Stimulated activated CD4-positive, alpha-beta T cell treated with anti-CD3 and anti-CD28 coated beads, TNF-alpha, amount 100 ng/mL, for 48 hours (primary cell): ENCODE measurements at places on chromosomes 3 and 15.

GRCh38 chr3:13378155-13378554 lies 42.0 kb downstream of the NUP210 start:
- no peak for DNase-seq

GRCh38 chr3:84487296-84487695 lies 471.5 kb upstream of the CADM2 start:
- no peak for DNase-seq

- no peak for DNase-seq
Measured at GRCh38 chr3:55313666-55314065, 173.4 kb downstream of the WNT5A start.

DNA sequence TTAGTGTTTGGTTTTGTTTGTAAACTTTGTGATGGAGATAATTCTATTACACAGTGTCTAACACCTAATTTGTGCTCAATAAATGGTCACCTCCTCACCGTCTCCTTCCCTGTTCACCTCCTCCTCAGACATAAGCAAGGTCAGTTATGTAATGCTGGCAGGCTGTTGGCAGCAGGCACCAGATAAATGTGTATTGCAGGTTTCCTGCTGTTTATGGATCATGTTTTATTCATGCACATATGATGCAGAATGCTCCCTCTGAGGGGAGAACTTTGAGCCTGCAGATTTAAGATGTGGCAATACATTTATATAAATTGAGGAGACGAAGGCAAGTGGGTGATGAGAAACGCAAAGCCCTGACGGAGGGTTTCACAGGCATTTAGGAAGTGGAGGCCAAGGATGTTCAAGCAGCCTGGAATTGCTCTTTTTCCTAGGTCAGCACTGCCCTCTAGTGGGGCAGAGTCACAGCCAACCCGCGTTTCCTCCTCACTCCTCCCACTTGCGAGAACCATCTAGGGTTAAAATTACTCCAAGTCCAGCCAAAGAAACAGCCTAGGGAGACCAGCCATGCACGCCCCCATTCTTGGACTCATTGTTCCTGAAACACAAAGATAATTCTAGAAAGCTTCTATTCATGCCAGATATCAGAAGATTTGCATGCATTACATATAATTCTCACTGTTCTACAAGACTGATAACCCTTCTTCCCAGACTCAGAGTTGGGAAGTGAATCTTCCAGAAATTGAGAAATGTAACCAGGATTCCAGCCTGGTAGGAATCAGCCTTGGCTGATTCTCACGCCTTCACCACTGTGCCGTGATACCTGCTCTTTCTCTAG lies 228.7 kb downstream of the SLCO3A1 start:
- peak; percentile 53 for DNase-seq

DNA sequence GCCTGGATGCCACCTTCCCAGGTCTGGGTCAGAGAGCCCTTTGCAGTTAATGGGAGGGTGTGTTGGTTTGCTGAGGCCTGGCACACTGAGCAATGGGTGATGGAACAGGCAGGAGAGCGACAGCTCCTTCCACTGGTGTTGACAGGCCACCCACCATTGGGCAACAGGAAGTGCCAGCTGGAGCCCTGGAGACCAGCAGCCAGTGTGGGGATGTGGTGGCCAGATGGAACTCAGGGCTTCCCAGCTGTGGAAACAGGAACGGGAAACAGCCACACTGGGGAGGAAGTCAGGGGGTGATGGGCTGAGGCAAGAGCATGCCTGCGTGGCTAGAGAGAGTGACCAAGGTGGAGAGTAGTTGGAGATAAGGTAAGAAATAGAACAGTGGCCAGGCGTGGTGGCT lies 9.3 kb downstream of the PSTPIP1 start:
- DNase-seq: no peak

DNA sequence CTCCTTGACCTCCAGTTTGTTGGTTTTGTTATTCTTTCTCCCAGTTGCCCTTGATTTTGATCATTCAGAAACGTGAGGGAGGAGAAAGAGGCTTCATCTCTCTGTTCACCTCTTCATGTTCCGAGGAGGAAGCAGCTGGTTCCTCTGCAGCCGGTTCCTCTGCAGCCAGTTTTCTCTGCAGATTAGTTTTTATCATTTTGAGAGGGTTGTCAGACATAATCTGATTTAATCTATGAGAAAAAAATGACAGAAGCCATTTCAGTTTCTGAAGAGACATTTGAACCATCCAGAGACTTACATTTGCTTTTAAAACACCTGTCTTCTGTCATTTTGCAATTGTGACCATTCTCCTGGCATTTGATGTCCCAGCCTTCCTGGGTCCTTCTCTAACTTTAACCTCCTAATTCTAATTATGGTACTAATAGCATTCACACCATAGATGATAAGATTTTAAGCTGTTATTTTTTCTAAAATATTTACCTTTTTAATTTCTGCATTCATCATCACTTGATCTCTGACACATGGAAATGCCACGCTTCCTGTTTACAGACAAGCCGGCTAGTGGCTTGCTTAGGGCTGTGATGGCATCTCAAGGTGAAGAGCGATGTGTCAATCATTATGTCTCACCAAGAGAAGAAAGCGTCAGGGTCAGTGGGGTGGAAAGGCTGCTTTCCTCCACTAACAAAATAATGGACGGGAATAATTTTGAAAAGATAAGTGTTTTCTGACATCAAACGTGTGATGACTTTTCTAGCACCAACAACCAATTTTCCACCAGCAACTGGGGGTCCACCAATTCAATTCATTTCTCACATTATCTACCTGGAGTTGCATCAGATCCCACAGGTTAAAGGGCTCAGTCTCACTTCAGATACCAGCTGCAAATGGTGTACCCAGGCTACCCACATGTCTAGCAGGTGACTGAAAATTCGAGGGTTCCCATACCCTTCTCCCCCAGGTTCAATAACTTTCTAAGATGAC lies 76.4 kb downstream of the CHRNA7 start:
- no peak for DNase-seq

DNA sequence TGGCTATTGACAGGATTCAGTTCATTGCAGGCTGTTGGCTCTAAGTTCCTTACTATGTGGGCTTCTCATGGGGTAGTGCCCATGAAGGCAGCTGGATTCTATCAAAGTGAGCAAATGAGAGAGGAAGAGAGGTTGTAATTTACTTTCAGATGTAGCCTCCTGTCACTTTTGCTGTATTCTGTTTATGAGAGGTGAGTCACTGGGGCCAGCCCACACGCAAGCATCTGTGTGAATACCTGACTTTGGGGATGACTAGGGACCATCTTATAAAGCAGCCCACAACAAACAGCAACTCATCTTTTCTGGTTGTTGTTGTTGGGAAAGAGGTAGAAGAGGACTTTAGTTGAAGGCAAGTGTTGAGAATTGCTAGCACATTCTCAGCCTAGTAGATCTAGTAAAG lies 506.3 kb upstream of the GRM7 start:
- no peak for DNase-seq

- DNase-seq: no peak
Measured at GRCh38 chr15:40938536-40938870, 9.4 kb downstream of the DLL4 start.

DNA sequence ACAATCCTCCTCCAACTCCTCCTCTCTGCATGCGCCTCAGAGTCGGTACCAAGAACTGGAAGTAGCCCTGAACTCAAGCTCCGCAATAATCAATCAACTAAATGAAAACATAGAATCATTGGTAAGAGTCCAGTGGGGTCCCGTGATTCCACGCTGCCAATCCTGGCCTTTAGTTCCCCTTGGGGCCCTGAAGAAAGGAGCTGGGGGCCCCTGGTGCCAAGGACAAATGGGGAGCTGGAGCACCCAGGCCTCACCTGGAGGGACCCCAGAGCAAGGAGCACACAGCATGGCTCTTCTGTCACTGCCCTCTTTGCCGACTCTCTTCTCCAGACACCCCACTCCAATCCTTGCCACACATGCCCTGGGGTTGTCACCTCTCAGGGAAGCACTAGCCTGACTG lies 80.3 kb downstream of the ADAMTS7 start:
- no peak for DNase-seq

DNA sequence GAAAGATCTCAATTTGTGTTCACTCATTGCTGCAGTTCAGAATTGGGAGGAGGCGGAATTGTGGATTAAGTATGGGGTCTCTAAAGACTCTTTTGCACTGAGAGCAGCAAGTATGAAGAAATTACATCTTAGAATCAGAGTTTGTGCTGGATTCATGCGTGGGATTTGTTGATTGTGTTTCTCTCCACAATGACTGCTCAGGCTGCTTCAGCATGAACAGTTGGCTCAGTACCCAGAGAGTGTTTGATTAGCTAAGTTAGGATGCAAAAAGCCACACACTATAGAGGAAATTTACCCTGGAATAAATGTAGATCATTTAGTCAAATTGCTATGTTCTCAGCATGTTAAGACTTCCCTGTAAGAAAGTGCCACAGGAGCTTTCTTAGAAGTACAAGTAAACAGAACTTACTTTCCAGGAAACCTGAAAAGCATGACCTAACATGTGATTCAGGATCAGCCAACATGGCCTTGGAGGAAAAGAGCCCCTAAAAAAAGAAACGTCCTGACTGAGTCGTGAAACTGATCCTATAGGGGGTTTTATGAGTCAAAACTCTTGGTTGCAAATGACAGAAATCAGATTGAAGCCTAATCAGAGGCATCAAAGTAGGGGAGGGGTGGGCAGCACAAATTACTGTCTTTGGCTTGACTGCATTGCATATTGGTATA lies 32.6 kb downstream of the HHLA2 start:
- DNase-seq: no peak

DNA sequence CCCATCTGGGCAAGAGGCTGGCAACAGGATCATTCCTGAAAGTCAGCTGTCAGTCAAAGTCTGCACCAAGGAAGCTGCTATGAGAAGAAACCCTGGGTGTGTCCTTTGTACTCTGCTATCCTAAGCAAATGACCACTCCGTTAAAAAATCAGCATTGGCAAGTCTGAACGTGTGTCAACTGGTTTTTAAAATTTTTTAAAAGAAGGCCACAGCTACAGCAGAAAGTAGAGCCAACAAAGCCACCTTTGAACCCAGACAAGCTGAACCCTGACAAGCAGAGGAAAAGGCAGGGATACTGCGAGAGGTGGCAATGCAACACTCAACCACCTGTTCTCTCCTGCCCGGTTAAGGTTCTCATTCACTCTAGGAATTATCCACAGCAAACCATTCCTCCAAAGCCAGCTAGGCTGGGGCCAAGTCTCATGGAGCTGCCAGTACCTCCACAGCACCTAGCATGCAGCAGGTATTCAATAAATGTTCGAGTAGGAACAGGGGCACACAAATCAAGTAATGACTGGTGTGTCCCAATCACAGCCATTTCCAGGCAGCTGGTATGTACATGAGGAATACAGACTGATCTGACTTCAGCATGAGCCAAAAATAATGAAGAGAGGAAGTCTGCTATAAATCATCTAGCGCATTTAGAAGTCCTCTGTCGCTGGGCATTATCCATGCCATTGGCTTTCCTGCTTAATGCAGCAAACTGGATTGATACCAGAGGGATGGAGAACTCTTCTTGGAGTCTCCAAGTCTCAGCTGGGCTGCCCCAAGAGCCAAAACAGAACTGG lies 76.0 kb downstream of the ADCY5 start:
- no peak for DNase-seq
